Central memory CD8-positive, alpha-beta T cell (primary cell): ENCODE measurements at places on chromosomes 5 and 9.

GRCh38 chr9:114414346-114414745, 26.6 kb upstream of the AKNA start:
- DNase-seq: no peak

- no peak for DNase-seq
Observed at GRCh38 chr9:84759300-84759750, 89.8 kb downstream of the NTRK2 start.

- peak; percentile 41 for DNase-seq
Observed at GRCh38 chr5:179836225-179837019, 15.7 kb downstream of the SQSTM1 start.

DNA sequence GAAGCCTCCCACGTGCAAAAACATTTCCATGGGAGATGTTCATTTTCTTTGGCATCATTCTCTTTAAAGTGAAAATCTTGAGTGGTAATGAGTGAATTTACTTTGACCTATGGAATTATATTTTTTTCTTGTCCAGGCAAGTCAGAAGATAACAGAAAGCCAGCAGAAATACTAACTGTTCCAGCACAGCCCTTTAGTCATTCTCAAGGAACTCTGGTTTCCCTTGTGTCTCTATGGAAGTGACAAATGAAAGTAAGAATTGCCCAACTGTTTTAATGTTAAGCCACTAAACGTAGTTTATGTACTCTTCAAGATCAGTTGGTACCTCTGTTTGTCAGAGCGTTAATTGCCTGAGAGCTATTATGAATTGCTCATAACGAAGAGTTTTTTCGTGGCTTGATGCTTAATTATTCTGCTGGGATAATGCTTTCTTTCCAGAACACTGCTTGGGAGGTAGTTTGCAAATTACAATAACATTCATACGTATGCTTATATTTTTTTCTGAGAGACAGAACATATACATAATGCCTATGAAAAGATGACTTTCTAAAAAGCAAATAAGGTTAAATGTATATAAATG, 84.5 kb upstream of the CER1 start:
- DNase-seq: no peak

DNA sequence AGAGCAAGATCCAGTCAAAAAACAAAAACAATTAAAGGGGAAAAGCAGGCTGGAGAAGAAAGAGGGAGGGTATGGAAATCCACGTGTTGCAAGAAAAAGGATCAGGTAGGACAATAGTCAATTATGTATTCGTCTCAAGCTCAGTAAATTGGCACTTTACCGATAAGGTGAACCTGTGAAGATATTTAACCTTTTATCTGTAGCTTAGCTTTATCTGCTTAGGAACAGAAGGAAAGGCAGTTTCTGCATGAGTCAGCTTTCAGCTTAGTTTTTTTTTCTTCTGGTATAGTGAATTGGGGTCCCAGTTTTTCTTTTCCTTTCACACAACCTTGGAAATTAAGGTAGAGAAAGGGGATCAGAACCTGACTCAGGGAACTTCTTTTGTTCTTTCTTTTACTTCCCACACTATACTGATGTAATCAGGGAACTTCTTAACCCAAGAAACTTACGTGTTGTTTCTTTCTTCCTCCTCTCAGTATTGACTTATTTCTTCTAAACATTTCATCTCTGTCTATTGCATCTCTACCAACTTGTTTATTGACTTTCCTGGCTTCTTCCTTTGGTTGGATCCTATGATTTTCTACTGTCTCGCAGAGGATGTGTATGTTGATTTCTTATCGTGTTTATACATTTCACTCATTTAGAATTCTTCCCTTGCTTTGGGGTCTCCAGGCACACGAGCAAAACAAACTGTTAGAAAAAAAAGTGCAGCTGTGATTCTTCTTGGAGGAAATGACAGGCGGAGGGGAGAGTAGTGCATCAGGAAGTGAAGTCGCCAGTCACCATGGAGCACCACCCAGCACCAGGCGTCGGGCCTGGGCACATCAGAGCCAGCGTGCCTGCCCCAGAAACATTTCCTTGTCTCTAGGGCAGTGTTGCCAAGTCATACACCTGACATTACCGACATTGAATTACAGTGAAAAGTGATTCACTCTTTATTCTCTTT, 123.0 kb upstream of the LHFPL2 start:
- no peak for DNase-seq

DNA sequence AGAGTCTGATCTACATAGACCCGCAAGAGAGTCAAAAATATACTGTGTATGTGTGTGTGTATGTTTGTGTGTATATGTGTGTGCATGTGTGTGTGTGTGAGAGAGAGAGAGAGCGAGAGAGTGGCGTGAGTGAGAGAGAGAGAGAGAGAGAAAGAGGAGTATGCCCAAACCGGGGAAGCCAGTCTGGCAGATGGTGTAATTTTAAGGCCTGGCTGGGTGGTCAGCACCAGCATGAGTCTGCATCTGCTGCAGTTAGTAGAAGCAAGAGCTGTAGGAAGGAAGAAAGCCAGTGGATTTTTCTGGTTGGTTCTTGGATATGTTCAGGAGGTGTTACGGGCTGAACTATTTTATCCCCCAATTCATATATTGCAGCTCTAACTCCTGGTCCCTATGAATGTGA, 75.2 kb downstream of the ACTBL2 start:
- no peak for DNase-seq

DNA sequence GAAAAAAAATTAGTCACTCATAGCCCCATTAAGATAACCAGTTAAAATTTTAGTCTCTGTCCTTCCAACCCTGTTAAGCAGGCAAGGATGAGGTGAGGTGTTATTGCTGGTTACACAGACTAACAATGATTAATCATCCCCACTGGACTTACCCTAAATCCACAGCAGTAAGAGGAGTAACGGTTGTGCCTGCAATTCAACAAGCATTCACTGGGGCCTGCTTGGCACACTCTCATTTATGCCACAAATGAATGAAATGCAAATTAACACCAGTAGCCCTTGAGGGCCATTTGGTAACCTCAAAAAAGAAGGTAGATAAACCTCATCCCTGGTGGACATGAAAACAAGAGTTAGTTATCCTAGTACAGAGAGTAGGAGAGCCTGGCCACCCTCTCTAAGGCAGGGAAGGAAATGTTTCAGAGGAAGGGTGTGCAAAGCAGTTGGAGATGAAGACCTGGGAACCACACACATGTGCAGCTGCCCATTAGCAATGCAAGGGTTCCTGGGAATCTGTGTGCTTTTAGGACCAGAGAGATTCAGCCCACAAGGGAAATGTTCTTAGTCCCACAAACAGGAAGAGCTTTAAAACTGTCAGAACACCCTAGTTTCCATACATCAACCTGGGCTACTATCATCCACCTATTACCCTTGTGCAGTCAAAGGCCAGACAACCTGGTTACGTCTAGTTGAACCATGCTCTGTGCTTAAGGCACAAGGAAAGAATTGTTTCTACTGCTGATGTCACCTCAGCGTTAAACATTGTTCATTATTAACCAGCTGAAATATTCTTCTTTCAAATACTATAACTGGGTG, 7.7 kb downstream of the LHFPL2 start:
- no peak for DNase-seq

- DNase-seq: no peak
Observed at GRCh38 chr5:122192497-122193496, 63.5 kb downstream of the ZNF474 start.

- no peak for DNase-seq
Observed at GRCh38 chr5:179452356-179453230, 97.8 kb upstream of the RUFY1 start.

DNA sequence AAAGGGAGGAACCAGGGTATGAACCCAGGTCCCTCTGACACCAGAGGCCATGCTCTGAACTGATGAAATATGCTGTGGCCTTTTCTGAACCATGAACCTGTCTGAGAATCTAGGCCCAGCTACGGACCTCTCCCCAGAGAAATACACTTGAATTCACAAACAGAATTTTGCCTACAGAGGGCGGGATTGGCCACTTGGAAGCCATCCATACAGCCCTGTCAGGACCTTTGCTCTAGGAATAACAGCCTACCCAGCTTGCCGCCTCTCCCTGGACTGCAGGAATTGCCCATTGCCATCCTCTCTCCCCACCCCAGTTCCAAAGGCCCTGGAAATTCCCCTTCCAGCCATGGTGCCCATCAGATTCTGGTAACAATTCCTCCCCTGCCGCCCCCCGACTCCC, 26.6 kb downstream of the MORN5 start:
- DNase-seq: no peak

DNA sequence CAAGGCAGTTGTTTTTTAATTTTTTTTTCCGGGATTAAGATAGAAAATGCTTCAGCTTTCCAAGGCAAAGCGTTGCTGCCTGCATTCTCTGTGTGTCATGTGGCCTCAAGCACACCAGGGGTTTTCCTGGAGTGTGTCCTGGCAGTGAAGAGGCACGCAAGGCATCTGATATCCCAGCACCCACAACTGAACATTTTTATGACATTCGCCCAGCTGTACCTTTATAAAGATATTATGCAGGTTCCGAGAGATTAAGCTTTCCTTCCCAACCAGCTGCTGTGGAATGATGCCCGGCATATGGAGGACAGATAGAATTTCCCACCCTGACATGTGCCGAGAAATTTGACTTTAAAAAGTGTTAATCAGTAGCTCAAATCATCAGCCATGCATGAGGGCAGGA, 205.6 kb downstream of the GADD45G start:
- DNase-seq: no peak

- no peak for DNase-seq
Observed at GRCh38 chr5:454936-455335, 12.0 kb downstream of the EXOC3 start.

- no peak for DNase-seq
Observed at GRCh38 chr5:2135354-2135753, 252.6 kb upstream of the IRX4 start.
